ENCODE measurements at places on chromosomes 7 and 10.

- no peak for DNase-seq
Measured at GRCh38 chr7:39606352-39606751, 17.0 kb upstream of the RALA start.

- DNase-seq, result no peak
Measured at GRCh38 chr7:152894295-152895170, 135.0 kb downstream of the ACTR3B start.

GRCh38 chr10:112115781-112116385 is 67.7 kb downstream of the GPAM start:
- DNase-seq, result no peak

DNA sequence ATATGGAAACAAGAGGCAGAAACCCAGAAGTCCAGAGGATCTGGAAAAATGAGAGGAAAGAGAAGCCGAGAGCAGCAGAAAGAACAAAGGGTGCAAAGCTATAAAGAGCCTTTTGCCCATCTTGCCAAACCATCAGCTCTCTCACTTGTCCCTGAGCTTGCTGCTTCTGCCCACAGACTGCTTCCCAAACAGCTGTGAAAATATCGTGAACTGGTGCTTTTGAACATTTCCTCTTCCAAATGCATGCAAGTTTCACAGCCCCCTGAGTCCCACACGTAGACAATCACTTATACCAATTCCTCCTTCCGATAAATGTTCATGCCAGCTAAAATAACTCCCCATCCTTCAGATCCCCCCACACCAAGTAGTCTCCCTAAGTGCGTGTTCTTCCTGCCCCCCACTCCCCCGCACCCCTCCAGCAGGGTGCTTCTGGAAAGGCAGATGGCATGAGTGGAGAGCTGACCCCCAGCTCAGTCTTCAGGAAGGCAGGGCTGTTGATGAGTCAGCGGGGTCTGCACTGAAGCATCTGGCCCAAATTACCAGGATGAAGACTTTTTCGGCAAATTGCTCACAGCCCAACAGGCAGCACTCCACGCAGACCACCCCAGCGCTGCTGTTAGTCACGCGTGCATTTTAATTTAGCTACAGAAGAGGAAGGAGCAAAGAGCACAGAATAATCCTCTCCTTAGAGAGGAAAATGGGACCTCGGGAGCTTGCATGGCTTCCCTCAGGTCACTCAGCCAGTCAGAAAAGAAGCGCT is 76.1 kb upstream of the KCNMA1 start:
- no peak for DNase-seq

GRCh38 chr7:104089612-104090011 is 100.2 kb upstream of the RELN start:
- DNase-seq, result no peak

DNA sequence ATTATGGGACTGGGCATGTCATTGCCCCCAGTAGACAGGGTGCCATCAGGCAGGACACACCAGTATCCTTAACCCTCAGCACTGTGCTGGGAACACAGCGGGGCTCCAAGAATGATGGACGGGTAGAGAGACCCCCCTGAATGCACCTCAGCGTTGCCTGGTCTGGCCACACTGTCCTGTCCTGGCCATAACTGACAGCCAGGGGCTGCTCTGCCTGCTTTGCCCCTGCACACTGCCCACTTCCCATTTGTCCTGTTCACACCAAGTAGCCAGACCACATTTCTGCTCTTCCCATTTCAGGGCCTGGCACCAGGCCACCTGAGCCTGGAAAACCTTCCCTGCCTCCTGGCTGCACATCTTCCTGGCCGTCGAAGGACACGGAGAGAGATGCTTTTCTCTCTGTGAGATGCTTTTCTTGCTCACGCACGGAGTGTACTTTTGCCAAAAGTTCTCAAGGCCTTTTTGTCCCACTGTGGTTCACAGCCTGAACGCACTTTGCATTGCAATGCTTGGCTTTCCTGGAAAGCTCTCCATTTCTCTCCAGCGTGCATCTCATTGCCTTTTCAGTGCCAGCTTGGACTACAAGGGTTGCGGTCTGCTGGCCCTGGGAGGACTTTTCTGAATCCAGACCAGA is 131.0 kb upstream of the EEPD1 start:
- no peak for DNase-seq

DNA sequence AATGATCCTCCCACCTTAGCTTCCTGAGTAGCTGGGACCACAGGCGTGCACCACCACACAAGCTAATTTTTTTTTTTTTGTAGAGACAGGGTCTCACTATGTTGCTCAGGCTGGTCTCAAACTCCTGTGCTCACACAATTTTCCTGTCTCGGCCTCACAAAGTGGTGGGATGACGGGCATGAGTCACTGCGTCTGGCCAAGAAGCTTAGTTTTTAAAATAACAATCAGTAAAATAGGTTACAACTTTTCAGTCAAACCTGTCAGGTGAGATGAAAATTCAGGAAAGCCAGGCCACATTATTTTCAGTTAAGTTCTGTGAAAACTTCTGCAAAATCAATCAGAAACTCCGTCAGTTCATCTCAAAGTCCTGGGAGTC is 55.4 kb downstream of the FAM241B start:
- DNase-seq, result no peak

DNA sequence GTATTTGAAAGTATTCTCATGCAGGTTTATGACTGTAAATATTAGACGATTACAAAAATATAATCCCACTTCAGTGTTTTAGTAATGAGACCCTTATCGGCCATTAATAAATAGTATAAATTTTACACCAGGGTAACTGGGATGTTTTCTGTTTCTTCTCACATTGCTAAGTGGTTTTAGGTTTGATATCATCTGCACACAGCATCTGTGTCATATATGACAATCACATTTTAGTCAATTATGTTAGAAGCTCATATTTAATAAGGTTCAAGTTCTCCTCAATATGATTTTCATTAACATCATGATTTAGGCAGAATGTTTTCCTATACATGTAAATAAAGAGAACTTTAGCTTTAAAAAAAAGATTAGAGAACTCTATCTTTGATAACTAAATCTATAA is 66.8 kb downstream of the ATAD1 start:
- DNase-seq, result no peak

DNA sequence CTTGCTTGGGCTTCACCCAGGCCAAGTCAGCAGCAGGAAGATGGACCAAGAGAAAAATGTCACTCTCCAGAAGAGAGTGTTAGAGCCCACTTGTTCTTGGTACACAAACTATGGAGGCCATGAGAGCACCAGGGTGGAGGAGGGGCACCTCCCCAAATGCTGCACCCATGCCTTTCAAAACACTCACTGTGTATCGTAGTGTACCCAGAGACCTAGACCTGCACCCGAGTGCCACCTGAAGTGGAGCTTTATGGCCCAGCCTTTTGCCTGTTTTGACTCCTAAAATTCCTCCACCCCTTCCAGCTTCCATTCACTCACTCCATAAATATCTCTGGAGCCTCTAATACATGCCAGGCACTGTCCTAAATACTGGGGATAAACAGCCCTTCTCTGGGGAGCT is 5.0 kb downstream of the SFTPD start:
- DNase-seq, result no peak

DNA sequence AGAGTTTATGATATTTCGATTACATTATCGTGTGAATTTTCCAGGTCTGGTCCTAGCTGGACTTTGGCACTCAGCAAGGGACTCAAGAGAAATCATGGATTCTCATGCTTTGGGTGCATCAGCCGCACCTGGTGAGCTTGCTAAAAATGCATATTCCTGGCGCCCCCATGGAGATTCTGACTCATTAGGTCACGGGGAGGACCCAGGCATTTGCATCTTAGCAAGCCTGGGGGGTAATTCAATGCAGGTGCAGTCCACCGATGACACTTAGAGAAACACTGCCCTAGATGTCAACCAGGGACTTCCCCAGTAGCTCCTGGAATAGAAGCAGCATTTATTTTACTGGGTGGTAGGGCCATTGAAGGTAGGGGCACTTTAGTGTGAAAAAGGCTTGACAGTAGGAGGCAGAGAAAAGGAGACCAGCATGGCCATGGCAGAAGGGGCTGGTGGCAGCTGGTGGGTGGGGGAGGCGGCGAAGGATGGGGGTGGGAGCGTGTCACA is 29.9 kb upstream of the PDCD4 start:
- no peak for DNase-seq

- no peak for DNase-seq
Measured at GRCh38 chr10:116150606-116151005, 122.4 kb downstream of the GFRA1 start.

- DNase-seq, result no peak
Measured at GRCh38 chr10:27506280-27506679, 2.2 kb downstream of the RAB18 start.

- DNase-seq, result no peak
Measured at GRCh38 chr7:25891591-25891990, 260.4 kb upstream of the NFE2L3 start.

- no peak for DNase-seq
Measured at GRCh38 chr10:124249196-124249595, 155.8 kb upstream of the CHST15 start.

Data from stimulated activated CD8-positive, alpha-beta memory T cell treated with anti-CD3 and anti-CD28 coated beads, Interleukin-15, amount 100 ng/mL, for 4 hours (primary cell).